ENCODE measurements at places on chromosomes 7 and 10. TPM values are rescaled to one million over a fixed set of nuclear protein-coding genes. Genes with fewer than 3 reads are reported as not detected.
A peak's percentile ranks its signal among the peaks of the same experiment; 100 is the strongest.

UBTD1 gene
- total RNA-seq: 0.80 TPM

- DNase-seq: no peak
- no peak overlapping the region for H3K27ac ChIP-seq
- H3K4me1 ChIP-seq: peaks cover 4% of the 10 kb centered on the region
Observed at GRCh38 chr7:127751490-127752448, 99.8 kb downstream of the SND1 start.

DNA sequence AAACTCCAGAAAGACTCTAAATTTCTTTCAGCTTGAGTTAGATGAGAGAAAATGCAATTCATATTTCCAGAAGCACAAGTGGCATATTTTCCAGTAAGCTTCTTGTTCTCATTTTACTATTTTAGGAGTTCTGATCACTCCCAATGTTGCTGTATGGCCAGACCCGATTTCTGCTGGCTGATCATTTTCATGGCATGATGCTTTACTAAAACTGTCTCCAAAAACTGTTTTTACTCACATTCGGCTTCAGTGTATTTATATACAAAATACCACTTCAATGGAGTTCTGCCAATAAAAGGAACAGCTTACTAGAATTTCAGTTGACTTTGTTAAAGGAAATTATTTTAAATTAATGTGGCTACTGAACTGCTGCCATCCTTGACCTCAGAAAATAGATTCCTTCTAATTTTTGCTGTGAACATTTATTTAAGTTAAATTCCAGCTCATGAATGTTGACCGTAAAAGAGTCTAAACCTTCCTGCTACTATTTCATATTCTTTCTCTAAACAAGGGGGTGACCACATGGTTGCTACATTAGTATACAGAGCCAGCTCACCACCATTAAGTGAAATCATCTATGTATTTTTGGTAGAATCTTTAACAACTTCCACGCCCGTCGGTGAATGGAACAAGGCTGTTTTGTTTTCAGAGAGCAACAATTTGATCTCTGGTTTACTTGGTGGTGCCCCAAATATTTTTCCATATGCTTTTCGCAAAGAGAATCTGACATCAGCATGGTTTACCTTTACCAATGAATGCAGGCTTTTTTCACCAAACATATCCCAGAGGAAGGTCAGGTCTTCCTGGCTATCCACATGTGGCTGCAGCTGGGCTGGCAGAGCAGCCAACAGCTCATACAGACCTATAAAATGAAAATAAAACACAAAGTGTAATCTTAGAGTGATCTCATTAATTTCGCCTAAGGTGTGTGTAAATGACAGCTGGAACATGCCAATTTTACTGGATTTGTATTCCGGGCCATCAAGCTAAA, 101.2 kb downstream of the MPP7 start:
- peaks cover 11% of the 10 kb centered on the region for H3K36me3 ChIP-seq
- H3K4me3 ChIP-seq: no peak overlapping the region
- no peak overlapping the region for H3K27ac ChIP-seq

DNA sequence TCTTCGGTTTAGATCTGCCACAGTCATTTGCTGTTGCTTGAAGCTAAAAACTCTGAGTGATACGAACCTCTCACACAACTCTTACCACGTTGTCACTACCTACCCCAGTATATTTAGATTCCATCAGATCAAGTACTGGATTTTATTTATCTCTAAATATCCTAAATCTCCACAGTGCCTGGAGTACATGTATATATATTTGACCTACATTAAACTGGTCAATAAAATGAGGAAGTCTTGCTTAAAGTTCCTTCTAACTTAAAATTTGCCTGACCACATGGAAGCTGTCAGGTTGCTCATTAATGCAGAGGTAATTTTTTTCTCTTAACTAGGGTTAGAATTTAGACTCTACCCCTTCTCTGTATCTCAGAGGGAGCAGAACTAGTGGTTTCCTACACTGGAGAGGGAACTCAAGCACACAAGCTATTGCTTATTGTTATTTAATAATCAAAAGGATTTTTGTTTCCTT, 3.1 kb upstream of the MACC1 start:
- H3K27me3 ChIP-seq: no peaks in the 10 kb centered on the region
- H3K36me3 ChIP-seq: no peaks in the 10 kb centered on the region
- DNase-seq: no peak
- H3K4me3 ChIP-seq: no peak overlapping the region
- no peaks in the 10 kb centered on the region for H3K4me1 ChIP-seq

TYW1B gene
- 3.6 TPM for total RNA-seq

FAM25G gene
- total RNA-seq: not detected

GRCh38 chr7:81960026-81960425, 190.2 kb upstream of the HGF start:
- H3K27me3 ChIP-seq: no peaks in the 10 kb centered on the region
- no peak overlapping the region for H3K4me3 ChIP-seq
- no peaks in the 10 kb centered on the region for H3K36me3 ChIP-seq
- H3K27ac ChIP-seq: no peak overlapping the region
- no peaks in the 10 kb centered on the region for H3K4me1 ChIP-seq
- DNase-seq: no peak

- H3K36me3 ChIP-seq: no peaks in the 10 kb centered on the region
- no peak overlapping the region for H3K27ac ChIP-seq
- no peak for DNase-seq
- no peaks in the 10 kb centered on the region for H3K27me3 ChIP-seq
Observed at GRCh38 chr10:30437031-30437841, 3.3 kb downstream of the MAP3K8 start.

GRCh38 chr10:123870260-123870659, 21.3 kb downstream of the CPXM2 start:
- DNase-seq: no peak
- no peak overlapping the region for H3K27ac ChIP-seq
- no peaks in the 10 kb centered on the region for H3K4me1 ChIP-seq
- H3K27me3 ChIP-seq: no peaks in the 10 kb centered on the region
- no peaks in the 10 kb centered on the region for H3K36me3 ChIP-seq

DNA sequence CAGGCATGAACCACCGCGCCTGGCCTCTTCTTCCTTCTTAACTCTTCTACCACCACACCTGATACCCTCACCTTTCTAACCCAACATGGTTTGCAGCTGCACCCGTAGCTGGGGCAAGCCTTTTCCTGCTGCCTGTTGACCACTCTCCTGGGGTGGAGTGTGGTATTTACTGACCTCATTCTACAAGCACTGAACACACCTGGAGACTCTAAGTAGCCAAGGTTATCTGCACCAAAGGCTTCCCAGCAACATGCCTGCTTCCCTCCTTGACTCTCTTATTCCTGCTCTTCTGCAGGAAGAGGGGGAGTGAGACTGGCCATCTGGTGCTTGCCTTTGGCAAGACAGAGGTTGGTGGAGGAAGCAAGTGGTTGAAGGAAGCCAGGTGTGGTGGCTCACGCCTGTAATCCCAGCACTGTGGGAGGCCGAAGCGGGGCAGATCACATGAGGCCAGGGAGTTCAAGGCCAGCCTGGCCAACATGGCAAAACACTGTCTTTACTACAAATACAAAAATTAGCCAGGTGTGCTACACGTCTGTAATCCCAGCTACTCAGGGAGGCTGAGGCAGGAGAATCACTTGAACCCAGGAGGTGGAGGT, 10.1 kb downstream of the ACTR1A start:
- no peaks in the 10 kb centered on the region for H3K27me3 ChIP-seq
- no peak for DNase-seq
- H3K4me1 ChIP-seq: peaks cover 18% of the 10 kb centered on the region
- H3K4me3 ChIP-seq: no peak overlapping the region

- H3K4me1 ChIP-seq: no peaks in the 10 kb centered on the region
- no peaks in the 10 kb centered on the region for H3K36me3 ChIP-seq
- H3K27me3 ChIP-seq: no peaks in the 10 kb centered on the region
- DNase-seq: no peak
- no peak overlapping the region for H3K4me3 ChIP-seq
Observed at GRCh38 chr10:128814782-128815181, 652.3 kb upstream of the MGMT start.

CRYGN gene
- not detected for total RNA-seq

- H3K4me1 ChIP-seq: peaks cover 30% of the 10 kb centered on the region
- DNase-seq: peak; percentile 100
- peak within 1 kb of the TSS; percentile 91 for H3K4me3 ChIP-seq
- no peaks in the 10 kb centered on the region for H3K36me3 ChIP-seq
Observed at GRCh38 chr10:118754556-118755423, at the start of gene CACUL1. CACUL1 (minus strand) TSS chr10:118754970; CDS start chr10:118754762, 208 bp downstream.

DNA sequence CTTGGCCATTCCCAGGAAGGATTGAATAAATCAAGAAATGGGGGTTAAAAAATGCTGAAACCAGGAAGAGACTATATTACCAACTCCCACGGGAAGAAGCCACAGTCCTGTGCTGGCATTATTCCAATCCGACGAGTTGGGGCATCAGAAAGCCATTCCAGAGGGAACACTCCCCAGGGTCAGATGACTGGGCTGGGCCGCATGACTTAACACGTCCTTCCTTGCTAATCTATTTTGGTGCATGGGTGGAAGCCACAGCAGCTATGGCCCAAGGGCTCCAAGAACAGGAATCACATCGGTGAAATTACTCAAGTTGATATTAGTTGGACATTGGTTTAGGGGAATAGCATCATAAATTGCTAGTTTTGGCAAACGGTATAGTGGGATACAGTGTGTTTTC, 592.9 kb upstream of the NRP1 start:
- no peaks in the 10 kb centered on the region for H3K4me1 ChIP-seq
- H3K27ac ChIP-seq: no peak overlapping the region
- no peak for DNase-seq
- no peak overlapping the region for H3K4me3 ChIP-seq
- no peaks in the 10 kb centered on the region for H3K36me3 ChIP-seq

DNA sequence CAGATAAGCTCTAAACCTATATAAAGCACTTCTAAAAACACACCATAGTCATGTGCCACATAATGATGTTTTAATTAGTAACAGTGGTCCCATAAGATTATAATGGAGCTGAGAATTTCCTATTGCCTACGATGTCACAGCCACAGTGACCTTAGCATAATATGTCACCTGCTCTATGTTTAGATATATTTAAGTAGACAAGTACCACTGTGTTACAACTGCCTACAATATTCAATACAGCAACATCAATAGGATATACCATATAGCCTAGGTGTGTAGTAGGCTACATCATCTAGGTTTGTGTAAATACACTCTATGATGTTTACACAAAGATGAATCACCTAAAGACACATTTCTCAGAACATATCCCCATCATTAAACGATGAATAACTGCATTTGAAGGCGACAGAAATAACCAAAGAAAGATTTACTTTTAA, 24.5 kb downstream of the GPR22 start:
- H3K36me3 ChIP-seq: peaks cover 5% of the 10 kb centered on the region
- H3K27ac ChIP-seq: no peak overlapping the region
- H3K27me3 ChIP-seq: no peaks in the 10 kb centered on the region
- DNase-seq: no peak

PGAM2 gene
- total RNA-seq: 1.8 TPM

DNA sequence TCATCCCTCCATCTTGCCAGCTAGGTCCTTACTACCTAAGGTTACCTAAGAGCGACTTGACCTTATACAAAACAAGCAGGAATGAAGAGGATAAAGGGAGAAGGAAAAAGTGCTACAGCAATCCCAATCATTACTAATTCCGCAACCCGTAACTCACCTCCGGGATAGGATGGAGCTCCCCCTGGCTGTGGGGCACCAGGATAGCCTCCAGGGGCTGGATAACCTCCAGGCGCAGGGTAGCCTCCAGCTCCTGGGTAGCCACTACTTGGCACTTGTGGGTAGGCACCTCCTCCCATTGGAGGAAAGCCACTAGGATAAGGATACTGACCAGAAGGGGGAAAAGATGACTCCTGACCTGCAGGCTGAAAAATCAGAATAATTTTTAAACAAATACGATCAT, 15.8 kb downstream of the ANXA7 start:
- H3K4me1 ChIP-seq: no peaks in the 10 kb centered on the region
- peaks cover 47% of the 10 kb centered on the region for H3K36me3 ChIP-seq
- no peaks in the 10 kb centered on the region for H3K27me3 ChIP-seq

DNA sequence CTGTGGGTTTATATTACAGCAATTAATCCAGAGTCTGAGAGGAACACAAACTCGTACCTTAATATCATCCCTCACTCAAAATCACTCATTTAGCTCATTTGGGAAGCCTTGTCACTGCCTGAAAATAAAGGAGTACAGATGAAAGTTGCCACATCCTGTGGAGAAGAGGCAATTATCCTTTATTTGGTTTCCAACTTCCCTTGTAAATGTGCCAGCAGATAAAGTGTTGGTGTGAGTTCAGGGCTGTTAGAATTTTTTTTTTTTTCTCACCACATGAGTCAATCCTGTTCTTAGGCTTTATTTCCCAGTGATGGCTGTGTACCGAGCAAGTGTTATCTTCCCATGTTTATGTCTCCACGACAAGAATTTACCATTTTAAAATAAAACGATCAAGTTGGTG, 99.0 kb upstream of the SMIM30 start:
- no peak overlapping the region for H3K27ac ChIP-seq
- H3K27me3 ChIP-seq: no peaks in the 10 kb centered on the region
- H3K4me1 ChIP-seq: no peaks in the 10 kb centered on the region
- DNase-seq: no peak

GRCh38 chr10:99913831-99914235, 95.9 kb downstream of the DNMBP start:
- DNase-seq: no peak
- H3K27me3 ChIP-seq: no peaks in the 10 kb centered on the region
- no peaks in the 10 kb centered on the region for H3K4me1 ChIP-seq
- no peak overlapping the region for H3K27ac ChIP-seq

DNA sequence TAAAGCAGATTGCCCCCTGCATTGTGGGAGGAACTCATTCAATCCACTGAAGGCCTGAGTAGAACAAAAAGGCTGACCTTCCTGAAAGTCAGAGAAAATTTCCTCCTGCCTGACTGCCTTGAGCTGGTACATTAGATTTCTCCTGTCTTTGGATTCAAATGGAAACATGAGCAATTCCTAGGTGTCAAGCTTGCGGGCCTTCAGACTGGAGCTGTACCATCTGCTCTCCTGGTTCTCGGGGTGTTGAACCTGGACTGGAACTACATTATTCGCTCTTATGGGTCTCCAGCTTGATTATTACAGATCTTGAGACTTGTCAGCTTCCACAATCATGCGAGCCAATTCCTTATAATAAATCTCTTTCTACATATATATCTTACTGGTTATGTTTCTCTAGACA, 173.6 kb upstream of the STEAP4 start:
- H3K4me3 ChIP-seq: no peak overlapping the region
- H3K4me1 ChIP-seq: no peaks in the 10 kb centered on the region
- H3K27ac ChIP-seq: no peak overlapping the region
- DNase-seq: no peak
- no peaks in the 10 kb centered on the region for H3K36me3 ChIP-seq
- no peaks in the 10 kb centered on the region for H3K27me3 ChIP-seq

GJC3 gene
- total RNA-seq: 0.36 TPM

DNA sequence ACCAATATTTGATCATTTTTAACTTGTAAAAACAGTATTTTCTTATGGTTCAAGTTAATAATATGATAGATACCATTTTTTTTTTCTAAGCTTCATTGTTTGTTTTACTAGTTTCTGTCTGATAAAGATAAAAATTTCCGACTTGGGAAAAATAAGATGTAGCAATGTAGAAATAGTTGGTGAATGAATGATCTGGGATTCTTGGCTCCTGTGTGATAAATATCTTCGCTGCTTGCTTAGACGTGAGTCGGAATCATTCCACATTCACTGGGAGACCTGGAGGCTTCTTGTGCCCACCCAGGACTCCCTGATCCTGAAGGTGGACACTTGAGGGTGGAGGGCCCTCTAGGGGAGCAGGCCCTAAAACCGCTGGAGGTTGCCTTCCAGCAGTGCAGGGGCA, 47.9 kb downstream of the EXOC4 start:
- no peak overlapping the region for H3K27ac ChIP-seq
- DNase-seq: no peak
- H3K27me3 ChIP-seq: no peaks in the 10 kb centered on the region
- no peaks in the 10 kb centered on the region for H3K4me1 ChIP-seq
